ENCODE measurements at places on chromosomes 3 and 15. TPM values are rescaled to one million over a fixed set of nuclear protein-coding genes. Genes with fewer than 3 reads are reported as not detected.

DNA sequence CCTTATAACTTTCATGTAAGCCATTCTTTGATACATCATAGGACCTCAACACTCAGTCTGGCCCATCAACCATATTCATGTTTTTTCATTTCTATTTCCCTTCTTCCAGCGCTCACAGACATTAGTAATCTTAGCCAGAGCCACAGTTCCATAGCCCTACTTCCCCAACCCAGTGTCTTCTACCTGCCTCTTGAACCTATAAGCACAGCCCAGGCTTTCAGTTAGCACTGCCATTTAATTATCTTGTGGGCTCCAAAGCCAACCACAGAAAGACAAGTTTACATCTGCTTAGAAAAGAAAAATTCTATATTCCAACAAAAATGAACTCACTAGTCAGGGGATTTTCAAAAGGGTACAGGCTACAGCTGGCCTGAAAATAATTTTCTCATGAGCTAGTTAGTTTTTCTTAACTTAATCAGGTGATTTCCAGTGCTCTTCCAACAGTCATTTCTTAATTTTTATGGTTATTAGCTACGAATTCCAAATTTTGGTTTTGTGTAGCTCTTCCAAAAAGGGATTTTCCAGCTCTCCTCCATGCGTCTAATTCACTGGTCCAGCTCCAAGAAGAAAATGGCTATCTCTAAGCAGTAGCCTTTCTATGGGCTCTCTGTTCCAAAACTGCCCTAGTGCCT is 13.7 kb downstream of the CD200 start:
- DNase-seq = no peak

DNA sequence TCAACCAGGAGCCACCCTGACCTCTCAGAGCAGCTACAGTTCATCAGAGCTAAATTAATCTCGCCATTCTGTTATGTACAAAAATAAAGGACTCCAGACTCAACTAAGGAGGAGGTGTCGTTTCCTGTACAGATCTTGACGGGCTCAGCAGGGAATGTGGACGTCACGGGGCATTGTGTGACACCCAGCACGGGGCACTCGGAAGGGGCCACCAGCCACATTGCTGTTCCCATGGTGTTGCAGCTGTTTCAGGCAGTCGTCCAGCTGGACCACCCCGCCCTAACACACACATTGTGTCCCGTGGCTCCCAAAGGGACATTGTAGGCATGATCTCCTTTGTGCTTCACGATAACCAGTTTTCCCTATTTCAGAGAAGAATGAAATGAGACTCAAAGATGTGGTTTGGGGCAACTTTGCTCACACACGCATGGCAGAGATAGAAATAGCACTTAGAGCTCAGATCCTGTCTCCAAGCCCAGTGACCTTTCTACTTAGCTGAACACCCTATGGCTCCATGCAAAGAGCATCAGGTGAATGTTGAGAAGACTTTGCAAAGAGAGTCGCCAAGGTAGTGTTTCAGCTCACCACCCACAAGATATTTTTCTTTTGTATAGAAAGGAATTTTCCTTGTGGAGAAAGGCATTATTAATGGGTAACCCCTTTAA is 5.5 kb downstream of the SSUH2 start:
- DNase-seq = no peak

The CKMT1B gene
- not detected for total RNA-seq

DNA sequence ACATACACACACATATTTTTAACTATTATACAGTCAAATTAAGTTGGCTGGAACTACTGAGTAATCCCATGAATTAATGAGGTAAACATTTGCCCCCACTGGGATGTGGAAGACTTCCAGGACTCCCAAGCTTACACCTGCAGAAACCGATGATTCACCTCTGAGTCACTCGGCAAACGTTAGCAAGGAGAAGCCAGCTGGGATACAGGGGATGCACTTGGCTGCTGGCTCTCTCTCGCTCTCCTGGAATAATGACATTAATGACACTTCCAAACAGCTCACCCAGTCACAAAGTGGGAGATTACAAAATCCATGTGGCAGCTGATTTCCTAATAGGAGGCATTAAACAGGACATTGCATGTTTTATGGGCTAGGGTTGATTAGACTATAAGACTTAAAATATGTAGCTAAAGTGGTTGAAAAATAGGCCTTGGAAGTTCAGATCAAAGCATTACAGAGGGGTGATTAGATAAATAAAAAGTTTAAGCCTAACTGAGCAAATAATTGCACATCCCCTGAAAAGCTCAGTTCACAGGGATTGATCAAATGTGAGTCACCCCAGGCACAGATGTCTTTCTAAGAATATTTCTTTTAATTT is 500.9 kb downstream of the SOX2 start:
- DNase-seq = no peak

DNA sequence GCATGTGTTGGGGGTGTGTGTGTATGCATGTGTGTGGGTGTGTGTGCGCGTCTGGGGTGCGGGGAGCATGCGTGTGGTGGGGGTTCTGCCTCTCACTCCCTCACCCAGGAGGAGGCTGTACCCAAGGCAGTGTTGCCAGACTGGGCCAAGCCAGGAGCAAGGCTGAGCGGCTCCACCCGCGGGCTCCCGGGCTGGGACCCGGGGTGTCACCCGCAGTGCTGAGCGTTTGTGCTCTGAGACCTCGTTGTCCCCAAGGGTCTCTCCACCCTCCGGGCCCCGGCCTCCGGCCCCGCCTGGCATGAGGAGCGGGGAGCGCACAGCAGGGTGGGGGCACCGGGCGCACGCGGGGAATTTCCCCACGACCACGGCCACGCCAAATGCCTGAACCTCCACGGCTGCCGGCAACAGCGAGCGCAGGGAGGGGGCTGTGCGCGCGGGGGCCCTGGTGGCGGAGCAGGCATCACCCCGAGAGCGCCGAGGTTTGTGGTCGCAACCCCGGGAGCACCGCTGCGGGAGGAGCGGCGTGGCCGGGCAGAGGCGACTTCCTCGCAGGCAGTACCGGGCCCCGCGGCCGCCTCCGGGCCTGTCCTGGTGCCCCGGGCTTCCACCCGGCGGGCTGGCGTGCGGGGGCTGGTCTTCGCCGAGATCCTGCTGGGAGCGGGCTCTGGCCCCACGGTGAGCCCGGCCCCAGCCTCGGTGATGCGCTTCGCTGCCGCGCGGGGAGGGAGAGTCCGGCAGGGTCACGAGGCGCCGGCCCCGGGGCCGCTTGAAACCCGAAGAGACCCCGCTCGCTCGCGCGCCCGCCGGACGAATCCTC is 7.4 kb upstream of the OCA2 start:
- DNase-seq = no peak

DNA sequence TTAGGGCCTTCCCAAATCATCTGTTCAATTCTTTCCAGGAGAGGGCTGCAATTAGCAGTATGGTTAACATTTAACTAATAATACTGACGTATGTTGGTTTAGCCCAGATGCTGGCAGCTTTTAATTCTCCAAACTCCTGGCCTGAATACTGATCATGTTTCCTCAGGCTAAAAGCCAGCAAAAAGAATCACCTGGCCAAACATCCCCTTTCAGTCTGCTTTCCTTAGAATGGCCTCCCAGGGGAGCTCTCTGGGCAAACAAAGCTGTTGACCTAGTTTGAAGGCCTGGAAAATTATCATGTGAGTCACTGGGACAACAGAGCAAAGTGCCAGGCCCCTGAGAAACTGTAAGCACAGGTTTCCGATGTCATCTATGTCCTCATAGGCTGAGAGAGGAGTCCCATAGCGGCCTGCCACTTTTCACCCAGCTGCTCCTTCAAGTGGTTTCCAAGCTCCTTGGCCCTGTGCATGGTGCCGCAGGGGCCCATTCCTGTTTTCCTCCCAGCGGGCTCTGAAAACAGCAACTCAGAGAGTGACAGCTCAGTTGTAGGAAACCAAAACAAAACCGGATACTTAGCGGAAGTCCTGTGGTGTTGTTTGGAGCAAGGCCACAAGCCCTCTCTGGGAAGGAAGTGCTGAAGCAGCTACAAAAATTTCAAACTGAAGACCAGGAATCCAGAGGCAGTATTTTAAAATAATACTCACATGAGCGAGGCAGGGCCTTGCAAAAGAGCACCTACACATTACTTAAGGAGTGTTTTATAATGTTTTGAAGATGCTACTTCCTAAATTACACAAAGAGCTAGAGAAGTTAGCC is 36.5 kb upstream of the RAB11A start:
- peak; percentile 98 for DNase-seq

GRCh38 chr3:100008081-100008698 is 106.1 kb downstream of the FILIP1L start:
- no peak for DNase-seq

The C2CD4A gene
- not detected for total RNA-seq

- DNase-seq = no peak
Measured at GRCh38 chr3:64291345-64291744, 66.1 kb upstream of the PRICKLE2 start.

The GRK7 gene
- total RNA-seq = not detected

The PSTPIP1 gene
- total RNA-seq = not detected

GRCh38 chr3:73813291-73813690 is 188.6 kb upstream of the PDZRN3 start:
- no peak for DNase-seq

DNA sequence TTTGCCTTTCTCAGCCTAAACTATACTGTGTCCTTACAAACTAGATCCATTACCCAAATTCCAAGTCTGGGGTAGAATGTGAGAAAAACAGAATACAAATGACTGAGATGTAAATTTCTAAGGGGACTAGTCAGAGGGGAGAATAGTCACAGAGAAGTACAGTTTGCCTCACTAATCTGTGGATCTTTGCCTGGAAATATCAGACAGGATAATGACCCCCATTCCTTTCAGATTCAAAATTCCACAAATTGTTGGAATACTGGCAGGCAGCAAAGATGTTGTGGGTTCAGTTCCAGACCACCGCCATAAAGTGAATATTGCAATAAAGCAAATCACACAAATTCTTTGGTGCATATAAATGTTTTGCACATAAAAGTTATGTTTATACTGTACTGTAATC is 762.8 kb upstream of the NR2F2 start:
- DNase-seq = no peak

The GTPBP8 gene
- total RNA-seq = 18.2 TPM

DNA sequence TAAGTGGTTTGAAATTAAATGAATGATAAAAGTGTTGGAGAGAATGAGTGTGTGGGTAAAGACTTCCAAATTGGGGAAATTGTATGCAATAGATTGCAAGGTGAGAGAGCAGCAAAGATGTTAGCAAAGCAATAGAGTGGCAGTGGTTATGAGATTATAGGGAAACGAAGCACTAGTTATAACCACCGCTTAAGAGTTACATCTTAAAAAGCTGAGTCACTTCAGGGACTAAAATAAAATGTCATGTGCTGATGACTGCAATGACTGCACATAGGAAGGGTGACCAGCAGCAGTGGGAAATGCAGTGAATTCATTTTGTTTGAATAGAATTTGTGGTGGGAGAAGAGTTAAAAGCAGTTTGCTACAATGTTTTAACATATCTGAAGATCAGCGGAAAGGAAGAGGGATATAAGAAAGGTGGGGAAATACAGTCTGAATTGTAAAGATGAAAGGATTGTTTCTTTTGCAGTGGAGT is 127.3 kb downstream of the RAP2B start:
- no peak for DNase-seq

GRCh38 chr3:66383998-66384745 is 116.7 kb downstream of the LRIG1 start:
- DNase-seq = peak; percentile 49

The SUSD5 gene
- 25.5 TPM for total RNA-seq

The ACKR2 gene
- total RNA-seq = 0.19 TPM

GRCh38 chr3:118227191-118227590 is 807.5 kb downstream of the IGSF11 start:
- no peak for DNase-seq

Measured in osteocyte (in vitro differentiated cells).